Liver (tissue), 10 donors: ENCODE measurements at places on chromosomes 12 and 14. TPM values are rescaled to one million over a fixed set of nuclear protein-coding genes. Genes with fewer than 3 reads are reported as not detected.

GRCh38 chr12:102005256-102005655 is 56.5 kb downstream of the WASHC3 start:
- no peak for DNase-seq

DNA sequence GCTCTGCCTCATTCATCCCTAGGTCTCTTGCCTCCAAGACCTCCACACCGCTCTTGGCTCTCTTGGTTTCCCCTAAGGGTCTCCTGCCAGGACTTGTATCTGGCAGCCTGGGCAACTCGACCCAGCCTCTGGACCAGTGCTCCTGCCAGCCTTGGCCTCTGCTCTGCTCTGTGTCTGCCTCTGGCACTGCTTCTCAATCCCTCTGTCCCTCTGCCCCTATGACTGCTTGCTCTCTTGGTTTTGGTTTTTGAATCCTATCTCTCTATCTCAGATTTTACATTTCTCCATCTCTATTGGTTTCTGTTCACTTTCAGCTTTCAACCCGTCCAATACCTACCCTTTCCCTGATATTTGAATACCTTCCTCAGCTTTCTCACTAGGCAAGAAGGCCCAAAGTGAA is 6.3 kb downstream of the ITGA5 start:
- no peak for DNase-seq

DNA sequence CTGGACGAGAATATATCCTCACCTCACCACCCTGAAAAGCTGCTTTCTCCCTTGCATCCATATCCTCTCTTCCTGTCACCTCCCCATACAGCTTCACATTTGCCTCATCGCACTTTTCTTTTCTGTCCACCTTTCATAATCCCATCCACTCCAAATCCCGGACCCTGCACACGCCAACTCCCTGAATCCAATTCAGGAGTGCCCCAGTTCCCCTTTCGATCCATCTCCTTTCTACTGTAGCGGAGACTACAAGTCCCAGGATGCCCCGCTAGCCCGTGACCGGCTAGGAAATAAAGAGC is 2.5 kb downstream of the TMEM253 start:
- DNase-seq, result no peak

GRCh38 chr12:48924617-48925303 is 532 bp downstream of the FKBP11 start:
- peak; percentile 44 for DNase-seq

Gene STON2
- total RNA-seq, result 30.0 TPM

GRCh38 chr14:56592746-56593544 is 13.3 kb downstream of the TMEM260 start:
- no peak for DNase-seq

Gene TAS2R30
- total RNA-seq, result 12.0 TPM

DNA sequence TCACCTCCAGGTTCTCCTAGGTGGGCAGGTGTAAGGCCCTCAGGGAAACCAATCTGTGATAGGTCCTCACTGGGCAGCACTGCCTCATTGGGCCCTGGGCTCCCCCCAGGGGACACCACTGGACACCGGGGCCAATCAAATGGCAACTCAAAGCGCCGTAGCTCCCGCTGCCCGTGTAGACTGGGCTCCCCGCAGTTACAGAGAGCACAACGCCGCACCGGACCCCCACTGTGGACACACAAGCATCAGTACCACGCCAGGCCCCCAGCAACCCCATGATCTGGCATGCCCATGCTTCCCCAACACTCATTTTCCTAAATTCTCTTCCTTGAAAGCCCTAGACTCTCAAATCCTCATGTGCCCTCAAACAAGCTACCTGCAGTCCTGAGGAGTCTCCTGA is 6.1 kb downstream of the KMT2D start:
- no peak for DNase-seq

GRCh38 chr12:79766705-79767464 is 76.1 kb upstream of the PAWR start:
- DNase-seq, result no peak

DNA sequence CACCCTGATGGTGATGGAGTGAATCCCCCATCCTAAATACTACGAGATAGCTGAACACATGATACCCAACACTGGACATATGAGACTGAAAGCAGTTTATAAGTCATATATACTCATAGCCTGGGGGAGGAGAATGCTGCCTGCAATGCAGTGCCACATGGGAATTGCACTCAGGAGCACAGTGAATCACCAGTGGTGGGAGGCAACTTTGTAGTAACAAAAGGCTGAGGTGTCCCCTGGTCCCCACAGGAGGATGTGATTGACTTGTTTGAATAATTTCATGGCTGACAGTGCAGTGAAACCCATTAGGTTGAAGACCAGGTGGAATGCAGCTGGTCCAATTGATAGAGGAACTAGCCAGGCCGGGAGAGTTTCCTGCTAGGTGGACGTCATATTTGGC is 20.2 kb downstream of the CCDC38 start:
- DNase-seq, result no peak

- DNase-seq, result no peak
These were observed 31.8 kb downstream of the PPFIA2 start for GRCh38 chr12:81727391-81727790.

GRCh38 chr14:22713631-22713950 is 52.9 kb upstream of the OXA1L start:
- no peak for DNase-seq
